Mesendoderm (in vitro differentiated cells): ENCODE measurements at places on chromosomes 4 and X.
A peak's percentile ranks its signal among the peaks of the same experiment; 100 is the strongest.

DNA sequence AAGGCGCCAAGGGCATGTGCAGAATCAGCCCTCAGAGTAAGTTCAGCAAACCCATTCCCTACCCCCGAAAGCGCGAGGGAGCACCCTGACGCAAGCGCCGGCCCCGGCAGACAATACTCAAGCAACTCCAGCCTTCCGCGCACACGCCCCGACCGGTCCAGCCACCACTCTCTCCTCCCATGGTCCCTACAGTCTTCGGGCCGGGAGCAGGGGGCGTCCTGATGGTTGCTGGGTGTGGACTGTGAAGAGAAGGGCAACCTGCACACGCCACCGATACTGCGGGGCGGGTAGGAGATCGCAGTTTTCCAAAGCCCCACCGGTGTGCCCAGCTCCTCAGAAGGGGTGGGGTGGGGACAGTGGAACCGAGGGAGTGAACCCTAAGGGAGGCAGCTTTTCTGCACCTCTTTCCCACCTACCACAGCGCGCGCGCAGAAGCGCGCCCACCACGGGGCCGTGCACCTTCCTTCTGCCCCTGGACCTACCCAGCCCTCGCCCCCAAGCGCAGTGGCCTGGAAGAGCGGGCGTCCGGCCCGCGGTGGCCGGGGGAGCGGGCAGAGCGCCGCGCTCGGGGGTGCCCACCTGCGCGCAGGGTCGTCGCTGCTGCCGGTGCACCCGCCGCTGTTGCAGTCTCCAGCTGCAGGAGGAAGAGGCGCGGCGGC, 650.2 kb upstream of the DIPK2B start:
- peak overlapping the region; percentile 86 for H3K27ac ChIP-seq
- no peaks in the 10 kb centered on the region for H3K4me1 ChIP-seq
- H3K36me3 ChIP-seq: no peaks in the 10 kb centered on the region
- no peaks in the 10 kb centered on the region for H3K27me3 ChIP-seq
- peak overlapping the region; percentile 76 for H3K4me3 ChIP-seq

DNA sequence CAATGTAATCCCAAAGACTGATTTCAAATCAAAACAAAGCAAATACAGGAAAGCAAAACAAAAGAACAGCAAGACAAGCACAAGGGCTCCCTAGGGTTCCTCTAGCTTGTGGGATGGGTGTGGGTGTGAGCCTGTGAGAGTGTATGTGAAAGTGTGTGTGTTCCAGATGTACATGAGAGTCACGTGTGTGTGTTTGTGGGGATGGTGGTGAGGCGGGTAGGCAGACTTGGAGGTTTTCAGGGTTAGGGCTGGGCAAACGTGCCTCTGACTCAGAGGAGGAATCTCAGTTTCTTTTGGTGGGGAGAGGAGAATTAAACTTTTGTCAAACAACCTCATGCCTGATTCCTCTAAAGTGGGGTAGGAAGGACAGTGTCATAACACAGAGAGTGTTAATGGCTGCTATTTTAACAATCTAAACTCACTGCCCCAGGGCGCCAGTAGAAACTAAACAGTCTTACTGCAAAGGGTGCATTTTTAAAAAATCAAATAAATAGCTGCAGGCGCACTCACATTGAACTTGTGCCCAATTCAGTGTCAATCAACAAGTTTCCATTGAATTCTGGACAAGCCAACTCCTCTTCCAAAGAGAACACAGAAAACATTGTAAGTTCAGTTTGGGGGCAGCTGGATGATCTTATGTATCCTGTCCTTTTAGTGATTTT, 51.8 kb downstream of the CHRDL1 start:
- no peaks in the 10 kb centered on the region for H3K36me3 ChIP-seq
- no peak overlapping the region for H3K4me3 ChIP-seq
- no peak overlapping the region for H3K27ac ChIP-seq
- H3K27me3 ChIP-seq: no peaks in the 10 kb centered on the region

DNA sequence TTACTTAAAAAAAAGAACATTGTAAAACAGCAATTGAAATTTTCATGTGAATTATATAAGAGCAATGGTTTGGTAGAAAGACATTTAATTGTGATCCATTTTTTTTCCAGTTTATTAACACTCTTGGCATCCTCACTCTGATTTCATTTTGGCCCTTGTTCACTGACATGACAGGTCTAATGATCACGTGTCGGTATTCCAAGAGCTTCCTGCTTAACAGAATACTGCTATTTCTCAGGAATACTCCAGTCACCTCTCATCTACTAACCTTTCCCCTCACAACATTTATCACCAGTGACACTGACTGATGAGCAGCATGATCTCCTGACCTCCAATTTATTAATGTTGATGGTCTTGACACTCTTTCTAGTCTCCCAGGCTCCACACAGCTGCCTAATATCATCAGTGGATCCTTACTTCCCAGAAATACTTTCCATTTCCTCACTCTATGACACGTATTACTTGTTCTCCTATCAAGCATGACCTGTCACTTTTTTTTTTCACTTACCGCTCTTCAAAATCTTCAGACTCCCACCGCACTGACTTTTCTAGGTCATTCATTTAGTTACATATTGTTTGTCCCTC, 847.8 kb upstream of the SLIT2 start:
- H3K4me1 ChIP-seq: no peaks in the 10 kb centered on the region
- no peaks in the 10 kb centered on the region for H3K36me3 ChIP-seq
- no peak overlapping the region for H3K27ac ChIP-seq
- no peak overlapping the region for H3K4me3 ChIP-seq
- DNase-seq: no peak

DNA sequence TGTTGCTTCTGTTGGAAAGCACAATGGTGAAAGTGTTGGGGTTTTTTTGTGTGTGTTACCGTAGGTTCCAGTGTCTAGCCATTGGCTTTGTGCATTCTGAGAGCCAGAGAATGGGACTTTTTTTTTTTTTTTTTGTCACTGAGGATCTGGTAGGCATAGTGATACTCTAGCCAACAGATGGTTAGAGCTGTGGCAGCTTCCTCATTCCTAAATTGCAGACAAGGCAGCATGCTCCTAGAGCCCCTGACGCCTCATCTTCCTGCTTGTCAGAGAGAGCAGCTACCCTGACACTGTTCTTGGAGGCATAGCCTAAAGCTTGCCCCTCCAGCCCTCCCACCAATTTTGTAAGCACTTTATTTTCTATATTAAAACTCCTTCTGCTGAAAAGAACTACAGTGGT, 27.0 kb downstream of the ARHGEF9 start:
- no peak for DNase-seq
- H3K4me3 ChIP-seq: no peak overlapping the region
- H3K27me3 ChIP-seq: no peaks in the 10 kb centered on the region
- H3K27ac ChIP-seq: no peak overlapping the region

GRCh38 chr4:158253350-158253980, 43.2 kb downstream of the TMEM144 start:
- no peak overlapping the region for H3K27ac ChIP-seq
- H3K36me3 ChIP-seq: no peaks in the 10 kb centered on the region
- H3K4me1 ChIP-seq: no peaks in the 10 kb centered on the region
- DNase-seq: peak; percentile 58
- no peaks in the 10 kb centered on the region for H3K27me3 ChIP-seq
- H3K4me3 ChIP-seq: no peak overlapping the region

DNA sequence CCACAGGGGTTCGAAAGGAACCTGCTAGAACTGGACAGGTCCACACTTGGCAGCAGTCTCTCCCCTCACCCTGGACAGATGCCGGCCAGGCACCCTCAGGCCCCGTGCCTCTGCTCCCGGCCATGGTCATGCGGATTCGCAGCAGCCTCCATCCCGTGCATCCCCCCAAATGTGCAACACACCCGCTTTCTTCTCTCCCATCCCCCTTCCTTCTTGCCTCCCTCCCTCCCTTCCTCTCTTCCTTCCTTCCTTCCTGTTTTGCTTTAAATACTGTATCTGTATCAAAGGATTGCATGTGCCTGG, 35.0 kb upstream of the HMX1 start:
- no peak for DNase-seq
- H3K4me3 ChIP-seq: no peak overlapping the region
- no peaks in the 10 kb centered on the region for H3K27me3 ChIP-seq

DNA sequence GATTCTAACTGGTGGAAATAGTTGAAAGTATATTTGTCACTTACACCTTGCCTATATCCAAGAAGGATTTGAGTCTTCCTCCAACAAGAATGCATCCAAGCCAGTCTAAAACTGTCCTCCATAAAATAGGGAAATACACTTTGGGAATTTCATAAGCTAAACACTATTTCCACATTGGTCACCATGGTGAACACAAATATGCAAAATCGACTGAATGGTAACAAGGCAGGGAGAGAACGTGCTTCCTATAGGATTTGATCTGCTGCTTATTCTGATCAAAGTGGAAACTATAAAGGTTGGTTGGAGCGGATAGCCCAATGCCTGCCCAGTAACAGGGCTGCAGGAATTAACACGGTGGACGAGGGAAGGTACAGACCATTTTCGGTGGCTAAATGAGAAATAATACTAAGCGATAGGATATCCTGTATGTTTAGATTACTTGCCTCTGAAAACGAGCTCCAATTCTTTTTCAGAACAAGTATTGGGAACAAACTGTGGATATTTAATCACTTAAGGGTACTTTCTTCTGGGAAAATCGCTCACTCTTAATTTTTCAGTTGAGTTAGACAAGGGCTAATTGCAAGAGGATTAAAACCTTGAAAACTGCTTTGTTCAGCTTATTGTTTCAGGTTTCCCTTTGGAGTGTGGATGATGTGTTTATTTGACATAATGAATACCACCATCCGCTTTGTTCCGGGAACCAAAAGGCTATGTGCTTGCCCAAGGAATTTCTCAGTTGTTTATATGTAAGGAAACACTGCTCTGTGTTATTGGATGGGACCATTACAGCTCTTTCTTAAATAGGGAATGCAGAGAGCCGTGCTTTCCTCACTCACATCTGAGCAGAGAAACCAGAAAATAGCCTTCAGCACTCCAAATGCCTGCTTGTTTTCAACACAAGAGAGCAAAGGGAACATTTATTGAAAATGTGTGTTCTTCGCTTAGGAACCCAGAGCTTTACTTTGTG, 194.4 kb downstream of the CBR4 start:
- H3K36me3 ChIP-seq: no peaks in the 10 kb centered on the region
- no peaks in the 10 kb centered on the region for H3K4me1 ChIP-seq
- no peak overlapping the region for H3K27ac ChIP-seq
- H3K4me3 ChIP-seq: no peak overlapping the region
- H3K27me3 ChIP-seq: no peaks in the 10 kb centered on the region

DNA sequence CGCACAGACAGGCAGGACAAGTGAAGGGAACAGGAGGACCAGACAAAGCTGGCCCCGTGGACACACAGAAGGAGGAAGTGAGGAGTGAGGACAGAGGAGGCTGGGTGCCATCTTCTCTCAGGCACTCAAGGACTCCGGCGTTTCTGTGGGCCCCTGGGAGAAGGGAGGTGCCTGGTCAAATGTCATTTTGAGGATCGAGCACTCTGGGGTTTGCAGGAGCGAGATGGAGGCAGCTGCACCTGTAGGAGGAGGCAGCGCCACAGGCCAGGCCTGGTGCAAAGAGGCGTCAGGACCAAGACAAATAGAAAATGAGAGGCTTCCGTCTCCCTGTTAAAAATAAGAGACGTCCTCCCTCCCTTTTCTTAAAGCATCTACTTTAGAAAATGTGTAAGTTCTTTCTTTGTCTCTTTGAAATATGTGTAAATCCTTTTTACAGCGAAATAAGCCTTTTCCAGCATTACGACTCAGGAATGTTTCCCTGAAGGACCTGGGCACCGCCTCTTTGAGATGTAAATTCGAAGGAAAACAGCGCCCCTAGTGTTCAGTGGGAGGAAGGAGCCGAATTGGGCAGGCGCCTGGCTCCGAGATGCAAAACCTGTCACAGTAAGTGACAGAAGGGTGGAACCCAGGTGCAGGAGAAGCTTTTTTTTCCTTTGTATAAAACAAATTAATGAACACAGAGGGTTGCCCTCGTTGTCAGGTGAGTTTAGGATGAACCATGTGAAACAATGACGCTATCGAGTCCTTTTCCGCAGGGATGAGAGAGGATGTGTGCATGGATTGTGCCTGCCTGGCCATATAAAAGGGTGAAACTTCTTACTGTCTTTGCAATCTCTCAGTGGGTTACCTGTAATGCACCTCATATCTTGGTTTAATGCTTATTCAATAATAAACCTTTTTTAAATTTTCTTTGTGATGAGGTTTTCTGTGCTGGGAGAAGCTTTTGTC, 1.4 kb upstream of the C4orf50 start:
- DNase-seq: peak; percentile 85
- H3K27ac ChIP-seq: no peak overlapping the region
- no peak overlapping the region for H3K4me3 ChIP-seq
- no peaks in the 10 kb centered on the region for H3K27me3 ChIP-seq
- peaks cover 1% of the 10 kb centered on the region for H3K4me1 ChIP-seq

DNA sequence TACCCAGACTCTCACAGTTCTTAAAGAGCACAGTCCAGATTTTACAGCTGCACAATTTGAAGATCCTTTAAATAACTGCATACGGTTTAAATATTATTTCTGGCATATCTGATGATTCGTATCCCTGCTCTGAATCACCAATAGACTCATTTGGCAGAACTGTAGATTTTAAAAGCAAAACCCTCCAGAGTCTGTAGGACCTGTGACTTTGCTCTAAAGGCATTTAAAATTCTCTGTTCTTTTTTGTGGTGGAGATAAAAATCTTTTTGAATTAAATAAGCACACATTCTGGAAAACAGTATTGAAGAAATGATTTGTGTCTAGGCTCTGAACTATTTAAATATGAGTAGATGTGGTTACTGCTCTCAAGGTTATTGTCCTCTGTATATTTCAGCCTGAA, 246.2 kb upstream of the PITX2 start:
- no peak for DNase-seq
- H3K27me3 ChIP-seq: no peaks in the 10 kb centered on the region
- H3K4me1 ChIP-seq: no peaks in the 10 kb centered on the region
- no peaks in the 10 kb centered on the region for H3K36me3 ChIP-seq
- no peak overlapping the region for H3K27ac ChIP-seq

DNA sequence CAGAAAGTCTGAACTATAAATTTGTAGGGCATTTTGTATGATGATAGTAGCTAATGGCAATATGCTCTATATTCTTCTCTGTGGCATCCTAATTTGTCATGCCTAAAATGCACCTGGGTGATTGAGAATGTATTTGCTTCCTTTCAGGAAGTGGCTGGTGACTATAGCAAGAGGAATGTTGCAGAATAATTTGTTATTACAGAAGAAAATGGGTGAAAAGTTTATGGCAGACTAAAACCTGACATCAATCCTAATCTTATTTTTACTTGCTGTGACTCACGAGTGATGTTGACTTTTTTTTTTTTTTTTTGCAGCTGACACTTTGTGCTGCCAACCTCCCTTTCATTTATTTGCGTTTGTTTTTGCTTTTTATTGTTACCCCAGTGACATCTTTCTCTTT, 141.1 kb downstream of the MSL3 start:
- H3K4me1 ChIP-seq: no peaks in the 10 kb centered on the region
- H3K27ac ChIP-seq: no peak overlapping the region
- H3K4me3 ChIP-seq: no peak overlapping the region
- no peaks in the 10 kb centered on the region for H3K36me3 ChIP-seq

- H3K4me3 ChIP-seq: no peak overlapping the region
- H3K4me1 ChIP-seq: no peaks in the 10 kb centered on the region
- peak; percentile 29 for DNase-seq
- H3K27ac ChIP-seq: no peak overlapping the region
- no peaks in the 10 kb centered on the region for H3K27me3 ChIP-seq
Observed at GRCh38 chrX:126376465-126376864, 176.1 kb downstream of the DCAF12L1 start.
